Esophagus muscularis mucosa (tissue), 4 donors: ENCODE measurements at places on chromosomes 6 and 20. TPM values are rescaled to one million over a fixed set of nuclear protein-coding genes. Genes with fewer than 3 reads are reported as not detected.

- no peak overlapping the region for H3K4me3 ChIP-seq
- no peaks in the 10 kb centered on the region for H3K36me3 ChIP-seq
- H3K27me3 ChIP-seq = no peaks in the 10 kb centered on the region
These were observed 81.9 kb downstream of the ERMARD start for GRCh38 chr6:169833258-169833794.

DNA sequence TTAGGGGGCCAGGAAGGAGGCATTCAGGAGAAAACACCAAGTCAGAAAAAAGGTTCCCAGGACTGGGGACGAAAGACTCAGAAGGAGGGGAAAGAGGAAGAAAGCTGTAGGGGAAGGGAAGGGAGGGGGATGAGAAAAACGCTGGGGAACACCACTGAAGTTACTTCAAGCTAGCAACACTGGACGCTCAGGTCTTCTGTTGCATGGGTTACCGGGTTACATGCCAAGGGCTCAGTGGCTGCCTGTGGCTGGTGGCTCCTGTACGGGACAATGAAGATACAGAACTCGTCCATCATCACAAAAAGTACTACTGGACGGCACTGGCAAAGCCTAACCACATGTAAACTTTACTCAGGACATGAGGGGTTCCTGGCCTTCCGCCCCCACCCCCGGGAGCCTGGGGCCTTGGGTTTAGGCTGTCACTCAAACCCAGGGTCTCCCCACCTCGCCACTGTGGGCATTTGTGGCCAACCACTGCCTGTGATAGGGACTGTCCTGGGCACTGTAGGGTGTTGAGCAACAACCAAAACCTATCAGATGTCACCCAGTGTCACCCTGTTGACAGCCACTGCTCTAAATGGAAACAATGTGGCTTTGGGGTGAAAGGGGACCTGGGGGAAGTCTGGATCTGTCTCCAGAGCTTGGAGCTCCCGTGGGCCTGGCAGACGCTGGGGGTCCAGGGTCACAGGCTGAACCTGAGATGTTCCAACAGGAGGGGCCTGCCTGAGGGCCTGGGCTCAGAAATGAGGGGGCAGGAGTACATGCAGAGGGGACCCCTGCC is 40.3 kb upstream of the CD93 start:
- no peak for DNase-seq
- peaks cover 11% of the 10 kb centered on the region for H3K4me1 ChIP-seq
- no peaks in the 10 kb centered on the region for H3K27me3 ChIP-seq

GRCh38 chr6:44062771-44063560 is 64.3 kb downstream of the MRPL14 start:
- no peak overlapping the region for H3K4me3 ChIP-seq
- no peaks in the 10 kb centered on the region for H3K36me3 ChIP-seq
- H3K27me3 ChIP-seq = no peaks in the 10 kb centered on the region
- DNase-seq = no peak
- H3K27ac ChIP-seq = peak overlapping the region; percentile 62
- peaks cover 74% of the 10 kb centered on the region for H3K4me1 ChIP-seq

MUCL3 gene
- not detected for total RNA-seq

OOEP gene
- total RNA-seq = not detected

SPTLC3 gene
- 3.1 TPM for total RNA-seq

GNAS-AS1 gene
- not detected for total RNA-seq
